ENCODE measurements at places on chromosomes 11 and 22.
A peak's percentile ranks its signal among the peaks of the same experiment; 100 is the strongest.

DNA sequence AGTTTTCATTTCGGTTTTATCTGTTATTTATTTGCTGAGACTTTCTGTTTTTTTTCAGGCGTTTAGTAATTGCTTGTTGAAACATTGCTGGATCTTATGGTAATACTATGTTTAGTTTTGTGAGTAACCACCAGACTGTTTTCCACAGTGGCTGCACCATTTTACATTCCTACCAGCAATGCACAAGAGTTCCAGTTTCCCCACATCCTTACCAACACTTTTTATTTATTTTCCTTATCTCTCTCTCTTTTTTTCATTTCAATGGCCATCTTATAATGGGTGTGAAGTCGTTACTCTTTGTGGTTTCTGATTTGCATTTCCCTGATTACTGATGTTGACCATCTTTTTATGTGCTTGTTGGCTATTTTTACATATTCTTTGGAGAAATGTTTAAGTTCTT, 23.7 kb downstream of the USP47 start:
- no peak for DNase-seq

DNA sequence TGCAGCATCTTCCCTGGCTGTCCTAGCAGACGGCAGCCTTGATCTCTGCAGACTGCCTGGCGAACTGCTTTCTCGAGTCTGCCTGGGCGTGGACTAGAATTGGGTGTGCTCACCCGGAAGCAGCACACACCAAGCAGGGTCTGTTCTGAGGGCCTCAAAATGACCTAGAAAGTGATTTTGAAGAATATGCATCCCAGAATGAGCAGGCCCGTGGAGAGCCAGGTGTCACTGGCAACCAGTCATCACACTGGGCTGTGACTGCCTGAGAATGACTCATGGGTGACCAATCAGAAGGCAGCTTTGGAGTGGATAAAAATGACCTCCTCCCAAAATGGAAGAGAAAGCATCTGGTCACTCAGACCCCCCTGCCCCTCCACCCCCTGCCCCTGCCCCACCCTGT, 114.9 kb upstream of the NECTIN1 start:
- no peak for DNase-seq

GRCh38 chr11:58561394-58562098, 14.1 kb downstream of the LPXN start:
- peak; percentile 22 for DNase-seq

- peak; percentile 78 for DNase-seq
Measured at GRCh38 chr11:116721988-116722387, 50.8 kb downstream of the BUD13 start.

DNA sequence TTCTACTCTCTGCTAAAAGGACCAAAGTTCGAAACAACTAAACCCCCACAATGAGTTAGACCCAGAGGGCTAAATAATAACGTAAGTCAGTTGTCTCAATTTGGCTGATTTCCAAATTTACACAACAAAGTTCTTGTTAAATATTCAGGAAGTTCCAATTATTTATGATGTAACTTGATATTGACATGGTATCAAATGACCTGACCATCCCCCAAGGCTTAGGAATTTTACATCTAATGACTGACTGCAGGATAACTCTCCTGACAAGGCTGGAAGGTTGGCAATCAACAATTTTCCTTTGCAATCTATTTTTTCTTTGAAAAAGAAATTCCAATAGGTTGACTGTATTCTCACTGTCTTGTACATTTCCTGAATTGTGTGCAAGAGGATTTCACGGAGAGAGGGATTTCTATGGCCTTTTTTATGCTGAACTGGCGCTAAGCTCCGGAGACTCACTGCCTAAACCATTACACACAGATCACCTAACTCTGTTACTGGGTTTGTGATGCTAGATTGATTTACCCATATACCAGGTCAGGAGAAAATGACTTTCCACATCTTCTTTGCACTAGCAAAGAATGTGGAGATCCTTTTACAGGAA, 9.6 kb upstream of the CDON start:
- no peak for DNase-seq

- DNase-seq = peak; percentile 41
Measured at GRCh38 chr11:74611369-74611861, 19.0 kb downstream of the POLD3 start.

DNA sequence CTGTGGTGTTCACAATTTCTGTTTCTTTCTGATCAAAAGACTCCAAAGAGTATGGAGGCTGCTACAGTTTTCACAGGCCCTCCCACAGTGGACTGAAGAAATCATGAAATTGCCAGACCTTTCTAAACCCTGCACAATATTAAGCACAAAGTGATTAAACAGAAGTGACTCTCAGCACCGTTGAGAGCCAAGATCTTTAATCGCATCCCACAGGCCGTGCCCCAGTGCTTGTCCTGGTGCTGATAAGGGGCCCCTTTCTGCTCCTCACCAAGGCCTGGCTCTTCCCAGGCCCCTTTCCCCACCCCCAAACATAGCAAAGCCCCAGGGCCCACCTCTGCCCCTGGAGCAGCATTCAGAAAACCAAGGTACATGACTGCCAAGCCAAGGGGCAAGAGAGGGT, 57.4 kb upstream of the BMAL1 start:
- no peak for DNase-seq
